Ecto neural progenitor cell (in vitro differentiated cells): ENCODE measurements at places on chromosomes 11 and 22.

- DNase-seq = no peak
Measured at GRCh38 chr11:126594921-126595367, 239.5 kb downstream of the ST3GAL4 start.

- no peak for DNase-seq
Measured at GRCh38 chr11:92852946-92853345, 116.5 kb upstream of the MTNR1B start.

GRCh38 chr22:23580576-23581259 is 628 bp upstream of the IGLL1 start:
- DNase-seq = no peak

GRCh38 chr11:79274636-79275331 is 166.0 kb downstream of the TENM4 start:
- DNase-seq = no peak

DNA sequence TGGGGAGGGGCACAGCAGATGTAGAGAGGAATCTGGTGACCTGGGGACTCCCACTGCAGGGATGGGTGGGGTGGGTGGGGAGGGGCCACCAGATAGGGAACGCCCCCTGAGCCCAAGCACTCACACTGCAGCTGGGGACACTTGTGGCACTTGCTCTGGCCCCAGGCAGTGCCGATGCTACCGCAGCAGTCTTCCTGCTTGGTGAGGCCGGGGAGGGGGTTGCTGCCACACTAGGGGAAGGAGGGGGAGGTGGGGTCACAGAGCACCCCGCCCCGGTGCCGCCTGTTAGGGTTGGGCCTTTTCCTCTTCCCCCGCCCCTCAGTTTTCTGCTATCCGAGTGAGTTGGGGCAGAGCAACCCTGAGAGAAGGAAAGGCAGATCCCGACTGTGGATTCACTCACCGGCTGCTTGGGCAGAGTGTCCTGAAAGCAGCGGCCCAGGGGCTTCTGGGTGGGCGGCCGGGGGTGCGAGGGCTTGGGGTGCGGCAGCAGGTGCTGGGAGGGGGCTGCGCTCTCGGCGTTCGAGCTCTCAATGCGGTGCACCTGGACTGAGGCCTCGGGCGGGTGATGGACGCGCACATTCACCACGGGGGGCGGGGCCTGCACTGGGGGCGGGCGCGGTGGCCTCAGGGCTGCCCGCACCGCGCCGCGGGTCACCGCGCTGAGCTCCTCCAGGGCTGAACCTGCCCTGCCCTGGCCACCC is 4.7 kb downstream of the LTBP3 start:
- DNase-seq = peak; percentile 75

GRCh38 chr11:104852811-104853210 is 45.4 kb downstream of the CASP12 start:
- no peak for DNase-seq

GRCh38 chr11:77020734-77021133 is 13.5 kb upstream of the B3GNT6 start:
- no peak for DNase-seq

DNA sequence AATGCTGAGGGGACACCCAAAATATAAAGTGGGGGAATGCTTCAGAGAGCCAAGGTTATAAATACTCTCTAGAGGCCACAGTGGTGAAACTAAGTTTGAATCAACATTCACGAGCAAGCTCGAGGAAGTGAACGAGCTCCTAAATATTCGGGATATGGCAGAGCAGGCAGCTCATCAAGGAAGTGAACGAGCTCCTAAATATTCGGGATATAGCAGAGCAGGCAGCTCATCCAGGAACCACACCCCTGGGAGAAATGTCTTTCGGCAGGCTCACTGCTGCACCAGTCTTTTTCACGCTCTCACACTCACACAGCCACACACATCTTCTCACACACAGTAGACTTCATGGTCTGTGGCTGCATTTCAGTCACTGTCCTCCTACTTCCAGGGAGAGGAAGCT is 787.5 kb downstream of the OPCML start:
- no peak for DNase-seq

DNA sequence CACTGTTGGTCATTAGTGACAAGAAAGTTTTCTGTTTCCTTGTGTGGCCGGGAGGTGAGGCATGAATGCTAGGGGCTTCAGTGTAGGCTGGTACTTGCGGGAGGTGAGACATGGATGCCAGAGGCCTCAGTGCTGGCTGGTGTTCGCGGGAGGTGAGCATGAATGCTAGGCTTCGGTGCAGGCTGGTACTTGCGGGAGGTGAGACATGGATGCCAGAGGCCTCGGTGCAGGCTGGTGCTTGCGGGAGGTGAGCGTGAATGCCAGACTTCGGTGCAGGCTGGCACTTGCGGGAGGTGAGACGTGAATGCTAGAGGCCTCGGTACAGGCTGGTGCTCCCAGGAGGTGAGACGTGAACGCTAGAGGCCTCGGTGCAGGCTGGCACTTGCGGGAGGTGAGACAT is 48.4 kb downstream of the ANO1 start:
- DNase-seq = no peak

GRCh38 chr22:20787223-20787622 is 13.3 kb downstream of the SERPIND1 start:
- DNase-seq = no peak

- no peak for DNase-seq
Measured at GRCh38 chr22:46547883-46548244, 10.4 kb upstream of the CELSR1 start.

DNA sequence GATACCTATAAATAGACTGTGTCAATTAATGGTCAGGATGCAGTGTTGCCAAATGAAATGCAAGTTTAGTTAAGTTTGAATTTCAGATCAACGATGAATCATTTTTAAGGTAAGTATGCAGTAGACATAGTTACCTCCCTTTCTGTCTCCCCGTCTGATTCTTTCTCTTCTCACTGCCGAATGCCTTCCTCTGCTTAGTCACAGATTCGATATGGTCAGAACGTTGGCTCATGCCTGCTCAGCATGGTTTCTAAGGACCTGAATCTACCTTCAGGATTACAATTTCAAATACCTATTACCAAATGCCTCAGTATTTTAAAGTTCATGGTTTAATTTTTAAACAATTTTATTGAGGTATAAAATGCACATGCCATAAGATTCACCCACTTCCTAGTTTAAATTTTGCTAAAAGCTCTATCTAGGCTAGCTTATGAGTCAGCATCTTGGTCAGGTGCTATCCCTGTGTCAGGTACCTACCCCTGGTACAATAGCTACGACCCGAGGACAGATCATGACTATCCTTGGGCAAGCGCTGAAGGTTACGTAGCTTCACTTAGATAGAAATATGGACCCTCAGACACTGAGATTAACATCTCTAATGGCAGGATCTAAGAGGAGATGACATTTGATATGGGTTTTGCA is 78.2 kb upstream of the SPON1 start:
- no peak for DNase-seq

GRCh38 chr22:34429314-34429713 is 509.0 kb upstream of the LARGE1 start:
- DNase-seq = no peak

DNA sequence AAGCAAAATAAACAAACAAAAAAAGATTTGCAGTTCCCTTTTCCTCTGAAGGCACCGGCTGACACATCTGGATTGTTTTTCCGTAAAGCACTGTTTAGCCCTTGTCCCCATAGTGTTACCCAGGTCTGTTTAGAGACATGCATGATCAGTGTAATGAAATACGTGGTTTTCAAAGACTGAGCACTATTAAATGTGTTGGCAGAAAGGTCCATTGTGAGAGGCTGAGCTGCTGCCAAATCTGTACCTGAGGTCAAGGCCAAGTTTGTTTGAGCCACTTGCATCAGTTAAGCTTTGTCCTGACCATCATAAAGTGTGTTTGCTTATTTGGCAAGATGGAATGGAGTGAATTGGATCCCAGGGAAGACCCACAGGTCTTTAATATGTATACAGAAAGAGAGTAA is 26.3 kb downstream of the CTR9 start:
- no peak for DNase-seq

- no peak for DNase-seq
Measured at GRCh38 chr22:45204241-45204640, 36.5 kb downstream of the KIAA0930 start.

DNA sequence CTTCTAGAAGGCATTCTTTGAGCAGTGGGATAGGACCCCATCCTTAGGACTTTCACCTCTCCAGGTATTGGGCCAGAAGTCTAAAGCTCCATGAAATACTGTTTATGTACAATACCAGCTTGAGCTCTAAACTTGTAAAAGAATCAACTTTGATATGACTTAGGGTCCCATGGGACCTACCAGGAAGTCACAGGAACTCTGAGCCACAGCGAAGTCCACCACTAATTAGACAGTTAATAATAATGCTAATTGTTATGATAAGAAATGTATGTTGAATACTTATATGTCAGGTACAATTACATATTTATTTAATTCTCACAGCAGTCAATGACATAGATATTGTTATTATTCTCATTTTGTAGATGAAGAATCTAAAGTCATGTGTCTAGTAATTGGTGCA is 35.3 kb downstream of the STIM1 start:
- DNase-seq = no peak

- no peak for DNase-seq
Measured at GRCh38 chr11:130592056-130592455, 143.6 kb downstream of the ADAMTS15 start.

- DNase-seq = peak; percentile 63
Measured at GRCh38 chr11:32437495-32438345, 2.4 kb upstream of the WT1 start.

- no peak for DNase-seq
Measured at GRCh38 chr11:128235426-128235825, 351.9 kb downstream of the ETS1 start.

- DNase-seq = no peak
Measured at GRCh38 chr11:27179334-27179733, 138.7 kb downstream of the BBOX1 start.

DNA sequence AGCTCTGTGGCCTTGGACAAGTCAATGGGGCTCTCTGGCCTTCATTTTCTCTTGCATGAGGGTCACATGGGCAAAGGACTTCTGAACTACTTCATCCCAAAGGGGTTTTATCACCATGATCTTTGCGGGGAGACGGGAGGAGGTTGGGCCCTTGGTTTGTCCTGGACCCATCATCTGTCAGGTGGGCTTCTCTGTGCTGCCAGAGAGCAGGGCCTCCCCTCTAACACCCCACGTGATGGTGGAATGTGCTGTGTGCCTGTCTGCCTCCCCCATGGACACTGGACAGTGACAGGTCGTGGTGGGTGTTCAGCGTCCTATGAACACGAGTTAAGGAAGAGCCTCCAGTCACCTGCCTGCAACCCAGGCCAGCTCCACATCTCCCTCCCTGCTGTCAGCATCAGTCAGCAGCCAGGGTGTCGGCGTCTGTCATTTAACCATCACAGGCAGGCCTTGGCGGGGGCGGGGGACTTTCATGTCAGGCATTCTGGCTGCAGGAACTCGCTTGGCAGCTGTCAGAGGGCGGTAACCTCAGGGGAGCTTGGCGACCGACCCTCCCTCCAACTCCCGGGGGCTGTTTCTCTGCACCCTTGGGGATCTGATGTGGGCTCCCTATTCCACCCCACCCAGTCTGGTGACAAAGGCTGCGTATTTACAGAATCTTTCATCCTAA is 2.6 kb upstream of the SUN2 start:
- DNase-seq = no peak

DNA sequence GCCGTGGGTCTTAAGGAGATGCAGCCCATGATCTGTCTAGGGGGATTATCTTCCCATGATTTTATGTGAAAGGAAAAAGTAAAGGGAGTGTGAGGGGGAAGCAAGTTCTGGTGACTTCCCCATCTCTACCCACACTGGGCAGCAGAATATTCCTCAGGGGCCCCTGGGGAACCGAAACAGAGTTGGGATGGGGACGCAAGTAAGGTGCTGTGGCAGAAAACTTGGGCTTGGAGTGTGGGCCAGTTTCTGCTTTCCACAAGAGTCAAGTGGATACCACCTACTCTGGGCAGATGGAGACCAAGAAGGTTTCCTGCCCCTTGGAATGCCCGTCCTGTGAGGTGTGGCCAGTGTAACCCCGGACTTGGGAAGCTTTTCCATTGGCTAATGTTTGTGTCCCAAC is 64.4 kb downstream of the SGSM3 start:
- no peak for DNase-seq

GRCh38 chr22:42855211-42855610 is 1.9 kb downstream of the ARFGAP3 start:
- DNase-seq = no peak

GRCh38 chr11:128061281-128061871 is 526.0 kb downstream of the ETS1 start:
- DNase-seq = no peak

GRCh38 chr11:10991393-10991792 is 133.5 kb upstream of the ZBED5 start:
- no peak for DNase-seq

DNA sequence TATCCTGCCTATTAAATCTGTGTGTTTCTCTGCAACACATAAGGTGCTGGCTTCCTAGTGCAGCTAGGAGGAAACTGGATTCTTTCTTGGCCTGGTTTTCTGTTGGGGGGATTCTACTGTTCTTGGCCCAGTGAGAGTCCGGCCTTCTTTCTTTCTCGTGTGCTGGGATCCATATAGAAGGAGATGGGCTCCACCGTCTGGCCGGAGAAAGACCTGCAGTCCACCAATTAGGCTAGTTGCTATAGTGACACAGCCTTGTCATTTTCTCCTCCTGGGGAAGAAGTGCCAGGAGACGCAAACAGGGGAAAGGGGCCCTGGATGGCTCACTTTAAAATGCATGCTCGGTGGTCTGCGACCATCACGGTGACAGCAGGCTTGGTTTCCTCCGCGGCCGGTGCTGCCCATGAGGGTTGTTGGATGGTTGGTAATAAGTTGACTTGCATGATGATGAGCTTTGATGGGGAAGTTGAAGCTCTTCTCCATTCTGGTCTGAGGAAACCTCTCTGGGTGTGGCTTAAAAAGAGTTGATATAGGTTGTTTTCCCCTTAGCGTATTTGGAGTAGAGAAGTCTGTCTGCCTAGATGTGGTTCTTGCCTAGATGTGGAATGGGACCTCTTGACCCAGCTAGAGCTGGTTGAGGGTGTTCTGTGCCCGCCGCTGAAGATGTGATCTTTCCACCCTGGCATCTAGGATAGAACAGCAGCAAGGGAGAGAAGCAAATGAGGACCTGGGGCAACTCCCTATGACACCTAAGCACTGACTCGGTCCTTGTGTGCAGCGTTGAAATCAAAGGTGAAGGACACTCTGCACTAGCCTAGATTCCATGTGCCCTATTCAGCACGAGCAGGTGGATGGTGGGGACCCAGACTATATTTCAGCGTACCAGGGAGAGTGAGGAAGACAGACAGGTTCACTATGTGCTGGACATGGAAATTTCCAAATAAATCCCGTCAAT is 1335.0 kb downstream of the BRD1 start:
- peak; percentile 74 for DNase-seq

DNA sequence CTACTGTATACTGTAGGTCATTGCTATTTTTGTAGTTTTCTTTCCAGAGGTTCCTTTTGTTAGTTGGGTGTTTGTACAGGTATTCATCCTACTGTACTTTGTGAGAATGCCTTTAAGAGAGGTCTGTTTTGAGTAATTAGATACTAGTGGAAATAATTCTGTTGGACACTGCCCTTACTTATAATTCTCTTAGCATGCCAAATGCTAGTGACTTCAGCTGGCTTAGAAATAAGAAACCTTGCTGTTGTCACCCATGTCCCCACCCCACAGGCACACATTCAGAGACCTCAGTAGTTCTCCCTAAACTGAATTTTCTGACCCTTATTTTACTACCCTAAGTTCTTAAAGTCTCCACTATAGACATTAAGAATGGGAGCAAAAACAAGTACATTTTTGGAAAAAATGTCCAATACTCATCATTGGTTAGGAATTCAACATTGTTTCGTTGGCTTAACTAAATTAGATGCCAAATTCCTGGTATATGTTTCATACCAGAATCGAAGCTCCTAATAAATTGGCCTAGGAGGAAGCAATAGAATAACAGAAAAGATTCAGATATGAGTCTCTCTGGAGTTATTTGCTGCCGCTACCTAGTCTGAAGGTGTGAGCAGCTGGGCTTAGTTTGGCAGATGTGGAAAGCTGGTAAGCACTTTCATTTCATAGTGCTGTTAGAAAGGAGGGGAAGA is 28.4 kb downstream of the ZNF143 start:
- DNase-seq = no peak
